Renal cortex interstitium (tissue), 15 donors: ENCODE measurements at places on chromosomes 16 and 17. TPM values are rescaled to one million over a fixed set of nuclear protein-coding genes. Genes with fewer than 3 reads are reported as not detected.

TSPAN10 gene
- 1.5 TPM for polyA plus RNA-seq

ZG16 gene
- polyA plus RNA-seq: not detected

TCF25 gene
- polyA plus RNA-seq: 148 TPM

KRTAP2-2 gene
- polyA plus RNA-seq: not detected

CLEC3A gene
- polyA plus RNA-seq: 0.22 TPM

TK2 gene
- polyA plus RNA-seq: 38.1 TPM

QPRT gene
- polyA plus RNA-seq: 182 TPM

C17orf107 gene
- 1.8 TPM for polyA plus RNA-seq

KLHL10 gene
- 0.16 TPM for polyA plus RNA-seq

IKZF3 gene
- polyA plus RNA-seq: 0.30 TPM

CTRB1 gene
- not detected for polyA plus RNA-seq

FBXO39 gene
- 0.21 TPM for polyA plus RNA-seq

ALOX12 gene
- 1.6 TPM for polyA plus RNA-seq

PPY gene
- polyA plus RNA-seq: 2.3 TPM

DPEP2 gene
- 0.86 TPM for polyA plus RNA-seq

CCL1 gene
- not detected for polyA plus RNA-seq

CDH13 gene
- polyA plus RNA-seq: 8.6 TPM

TBC1D3L gene
- 30.3 TPM for polyA plus RNA-seq

MYLK3 gene
- polyA plus RNA-seq: 0.59 TPM
